ENCODE measurements at places on chromosomes 3 and 15.
A peak's percentile ranks its signal among the peaks of the same experiment; 100 is the strongest.

DNA sequence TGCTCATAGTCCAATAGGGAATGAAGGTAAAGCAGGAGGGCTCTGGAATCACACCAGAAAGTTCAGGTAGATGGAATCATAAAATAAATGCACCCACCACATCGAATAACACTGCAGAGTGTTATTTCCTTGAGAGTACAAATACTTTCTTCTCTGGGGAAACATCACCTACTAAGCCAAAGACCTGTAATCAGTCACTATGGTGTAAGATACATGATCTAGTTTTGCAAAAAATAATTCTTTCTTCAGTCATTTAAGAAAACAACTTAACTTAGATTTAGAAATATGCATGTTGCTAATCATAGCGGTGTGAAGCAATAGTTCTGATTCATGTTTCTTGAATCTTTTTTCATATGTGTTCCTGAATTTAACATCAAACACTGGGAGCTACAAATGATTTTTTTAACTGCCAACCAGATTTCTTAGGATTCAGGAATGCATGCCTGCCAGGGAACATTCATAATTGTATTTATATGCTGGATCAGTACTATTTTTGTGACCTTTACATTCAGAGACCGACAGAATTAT lies 40.2 kb upstream of the MEIS2 start:
- no peak for DNase-seq

DNA sequence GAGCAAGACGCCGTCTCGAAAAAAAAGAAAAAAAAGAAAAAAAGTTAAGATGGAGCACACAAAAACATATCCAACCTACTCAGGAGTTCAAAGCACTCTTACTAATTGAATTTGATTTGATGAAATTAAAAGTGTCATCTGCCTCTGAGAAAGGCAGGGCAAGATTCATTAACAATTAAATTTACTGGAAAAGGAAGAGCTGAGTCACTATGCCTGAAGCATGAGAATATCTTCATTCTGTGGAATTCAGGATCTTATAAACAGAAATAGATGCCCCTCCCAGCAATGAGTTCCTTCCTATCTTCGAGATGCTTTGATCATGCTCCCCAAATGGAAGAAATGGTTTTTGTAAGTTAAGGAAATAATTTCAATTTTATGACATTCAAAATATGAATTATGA lies 61.0 kb upstream of the ST3GAL6 start:
- DNase-seq = no peak

DNA sequence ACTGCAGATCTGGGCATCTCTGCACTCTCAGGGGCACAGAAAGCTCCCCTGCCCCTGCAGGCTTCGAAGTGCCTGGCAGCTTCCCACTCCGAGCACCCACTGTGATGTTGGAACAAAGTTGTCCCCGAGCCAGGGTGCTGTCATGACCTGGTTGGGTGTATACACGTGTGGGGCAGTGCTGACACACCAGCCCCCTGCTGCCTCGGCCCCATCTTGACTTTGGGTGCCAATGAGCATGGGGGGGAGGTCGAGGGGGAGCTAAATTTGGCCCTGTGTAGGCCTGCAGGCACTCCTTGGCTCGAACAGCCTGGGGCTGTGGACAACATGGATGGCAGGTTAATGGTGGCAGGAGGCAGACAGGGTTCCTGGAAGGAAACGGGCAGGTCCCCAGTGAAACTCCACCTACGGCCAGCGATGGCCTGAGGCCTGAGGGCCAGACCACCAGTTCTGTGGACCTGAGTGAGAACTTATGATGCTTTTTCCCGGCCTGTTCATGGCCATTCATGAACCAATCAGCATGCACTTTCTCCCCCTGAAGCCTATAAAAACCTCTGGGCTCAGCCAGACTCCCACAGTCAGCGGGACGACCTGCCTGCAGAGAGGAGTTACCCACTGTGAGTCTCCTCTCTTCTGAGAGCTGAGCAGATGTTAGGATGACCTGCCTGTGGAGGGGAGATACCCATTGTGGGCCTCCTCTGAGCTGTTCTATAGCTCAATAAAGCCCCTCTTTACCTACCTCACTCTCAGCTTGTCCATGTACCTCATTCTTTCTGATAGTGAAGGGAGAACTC lies 1029.1 kb upstream of the GBE1 start:
- DNase-seq = no peak

DNA sequence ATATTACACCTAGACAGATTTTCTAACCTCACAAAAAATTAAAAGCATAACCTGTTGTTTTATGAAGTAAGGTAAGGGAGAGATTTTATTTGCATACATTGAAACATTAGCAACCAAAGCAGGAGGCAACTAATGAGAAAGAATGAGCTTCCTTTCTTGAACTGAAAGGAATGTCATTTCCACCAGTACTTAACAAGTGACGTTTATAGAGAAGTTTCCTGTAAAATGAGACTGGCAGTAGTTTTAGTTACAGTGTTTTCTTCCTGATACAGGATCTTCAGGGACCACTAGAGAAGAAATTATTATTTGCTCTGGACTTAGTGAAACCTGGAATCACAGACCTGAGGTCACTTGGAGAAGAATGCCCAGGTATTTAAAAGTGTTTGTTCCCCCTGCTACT lies 27.4 kb upstream of the FRMD5 start:
- no peak for DNase-seq

DNA sequence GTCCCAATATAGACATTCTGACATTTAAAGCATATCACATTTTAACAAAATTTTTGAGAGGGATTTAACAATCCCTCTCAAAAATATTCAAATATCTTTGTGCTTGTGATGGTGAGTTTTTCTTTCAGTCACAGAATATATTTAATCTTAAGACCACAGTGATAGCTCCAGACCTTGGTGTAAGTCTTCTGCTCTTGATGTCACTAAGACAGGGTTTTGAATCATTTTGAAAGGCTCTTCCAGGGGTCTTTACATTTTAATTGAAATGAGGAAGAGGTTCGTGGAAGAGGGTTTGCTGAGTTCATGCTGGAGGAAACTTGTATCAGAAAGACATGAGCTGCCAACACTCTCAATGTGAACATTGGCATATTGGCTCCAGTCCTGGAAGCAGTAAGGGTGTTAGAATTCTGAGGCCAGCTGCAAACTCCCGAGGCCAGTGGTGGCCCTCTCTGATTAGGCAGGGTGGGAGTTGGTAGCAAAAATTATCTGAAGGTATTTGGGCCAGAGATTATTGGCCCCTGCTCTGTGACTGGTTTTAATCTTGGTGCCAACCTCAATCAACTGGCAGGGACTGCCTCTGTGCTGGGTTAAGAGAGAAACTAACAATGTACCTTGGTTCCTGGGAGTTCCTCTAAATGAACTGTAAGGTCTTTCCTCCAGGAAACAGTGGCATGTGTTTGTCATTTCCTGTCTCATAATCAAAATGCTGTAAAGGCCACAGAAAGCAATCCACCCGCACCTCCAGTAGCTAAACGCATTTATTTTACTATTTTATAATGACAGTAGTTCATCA lies 5.3 kb downstream of the POU1F1 start:
- peak; percentile 83 for DNase-seq

GRCh38 chr3:58073301-58074108 lies 65.3 kb downstream of the FLNB start:
- no peak for DNase-seq

Data from Kasumi-1 (cell line).